ENCODE measurements at places on chromosomes 6 and 20. TPM values are rescaled to one million over a fixed set of nuclear protein-coding genes. Genes with fewer than 3 reads are reported as not detected.

GRCh38 chr6:17167327-17167979 lies 65.6 kb downstream of the STMND1 start:
- no peak overlapping the region for H3K4me3 ChIP-seq
- H3K27me3 ChIP-seq = peaks cover 1% of the 10 kb centered on the region
- no peaks in the 10 kb centered on the region for H3K36me3 ChIP-seq
- H3K27ac ChIP-seq = no peak overlapping the region
- no peaks in the 10 kb centered on the region for H3K4me1 ChIP-seq

- no peaks in the 10 kb centered on the region for H3K36me3 ChIP-seq
- H3K27me3 ChIP-seq = no peaks in the 10 kb centered on the region
- peaks cover 6% of the 10 kb centered on the region for H3K4me1 ChIP-seq
- no peak overlapping the region for H3K27ac ChIP-seq
- no peak overlapping the region for H3K4me3 ChIP-seq
Observed at GRCh38 chr6:137162692-137163306, 10.6 kb downstream of the IL22RA2 start.

GRCh38 chr20:23587631-23588030 lies 18.1 kb downstream of the CST9 start:
- no peak overlapping the region for H3K27ac ChIP-seq
- no peak overlapping the region for H3K4me3 ChIP-seq
- peaks cover 11% of the 10 kb centered on the region for H3K27me3 ChIP-seq
- H3K4me1 ChIP-seq = no peaks in the 10 kb centered on the region
- H3K36me3 ChIP-seq = no peaks in the 10 kb centered on the region

DNA sequence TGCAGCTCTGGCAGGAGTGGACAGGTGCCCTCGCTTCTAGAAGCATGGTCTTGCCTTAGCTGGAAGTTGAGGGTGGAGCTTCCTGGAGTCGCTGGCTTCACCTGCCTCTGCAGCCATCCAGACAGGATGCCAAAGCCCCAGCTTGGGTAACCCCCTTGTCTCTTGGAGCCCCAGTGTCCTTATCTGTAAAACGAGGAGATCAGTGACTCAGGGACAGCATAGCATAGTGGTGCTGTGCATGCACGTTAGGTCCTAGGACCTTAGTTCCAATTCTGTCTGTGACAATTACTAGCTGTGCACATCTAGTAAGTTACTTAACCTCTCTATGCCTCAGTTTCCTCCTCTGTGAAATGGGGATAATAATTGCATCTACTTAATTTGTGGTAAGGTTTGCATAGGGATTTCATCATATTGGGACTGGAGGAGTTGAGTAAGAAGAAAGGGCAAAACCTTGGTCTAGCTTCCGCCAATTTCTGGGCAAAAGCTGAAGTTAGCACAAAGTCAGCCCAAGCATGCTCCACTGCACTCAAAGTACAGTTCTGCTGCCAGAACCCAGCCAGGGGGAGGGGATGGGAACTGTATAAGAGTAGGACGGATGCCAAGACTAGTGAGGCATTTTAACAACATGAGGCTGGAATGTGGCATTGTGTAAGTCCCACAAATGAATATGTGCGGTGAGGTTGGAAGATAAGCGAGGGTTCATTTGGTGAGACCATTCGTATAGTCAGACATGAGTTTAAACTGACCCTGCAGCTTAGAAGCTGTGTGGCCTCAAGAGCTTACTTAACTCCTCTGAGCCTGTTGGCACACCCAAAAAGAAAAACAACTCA lies 24.5 kb downstream of the TOX2 start:
- H3K4me3 ChIP-seq = no peak overlapping the region
- H3K36me3 ChIP-seq = no peaks in the 10 kb centered on the region
- DNase-seq = no peak
- peaks cover 4% of the 10 kb centered on the region for H3K4me1 ChIP-seq

DNA sequence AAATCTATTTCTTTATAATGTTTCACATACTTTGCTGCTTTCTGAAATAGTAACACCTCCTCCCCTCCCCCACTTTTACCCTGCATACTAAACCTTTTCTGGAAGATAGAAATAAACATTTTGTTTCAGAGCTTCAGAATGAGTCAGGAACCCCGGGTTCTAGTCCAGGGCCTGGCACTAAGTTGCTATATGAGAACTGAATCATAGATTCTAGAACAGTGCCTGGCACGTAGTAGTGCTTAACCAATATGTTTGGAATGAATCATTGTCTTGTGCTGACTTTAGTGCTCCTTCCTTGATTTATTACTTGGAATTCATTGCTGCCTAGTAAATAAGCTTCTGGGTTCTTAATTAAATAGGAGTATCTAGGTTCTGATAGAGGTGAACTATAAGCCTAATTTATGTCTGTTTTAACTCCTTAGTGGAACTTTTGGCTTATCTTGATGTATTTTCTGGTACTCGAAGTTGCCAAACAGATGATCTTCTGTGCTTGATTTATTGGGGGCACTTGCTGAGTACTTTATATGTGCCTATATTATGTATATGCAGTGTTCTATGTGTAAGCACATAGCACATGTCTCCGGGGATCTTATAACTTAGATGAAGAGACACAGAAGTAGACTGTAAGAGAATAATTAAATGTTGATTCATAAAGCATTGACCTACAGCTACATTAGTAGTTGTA lies 18.6 kb downstream of the TAB2 start:
- peak overlapping the region; percentile 93 for H3K27ac ChIP-seq
- no peaks in the 10 kb centered on the region for H3K27me3 ChIP-seq
- H3K4me1 ChIP-seq = peaks cover 68% of the 10 kb centered on the region
- DNase-seq = no peak
- H3K36me3 ChIP-seq = peaks cover 3% of the 10 kb centered on the region

- H3K27me3 ChIP-seq = no peaks in the 10 kb centered on the region
- peaks cover 11% of the 10 kb centered on the region for H3K36me3 ChIP-seq
- DNase-seq = no peak
- peak overlapping the region; percentile 84 for H3K4me3 ChIP-seq
- peak overlapping the region; percentile 88 for H3K27ac ChIP-seq
Observed at GRCh38 chr6:35343835-35344550, 1.6 kb downstream of the PPARD start.

The TFAP2C gene
- total RNA-seq = 10.3 TPM

DNA sequence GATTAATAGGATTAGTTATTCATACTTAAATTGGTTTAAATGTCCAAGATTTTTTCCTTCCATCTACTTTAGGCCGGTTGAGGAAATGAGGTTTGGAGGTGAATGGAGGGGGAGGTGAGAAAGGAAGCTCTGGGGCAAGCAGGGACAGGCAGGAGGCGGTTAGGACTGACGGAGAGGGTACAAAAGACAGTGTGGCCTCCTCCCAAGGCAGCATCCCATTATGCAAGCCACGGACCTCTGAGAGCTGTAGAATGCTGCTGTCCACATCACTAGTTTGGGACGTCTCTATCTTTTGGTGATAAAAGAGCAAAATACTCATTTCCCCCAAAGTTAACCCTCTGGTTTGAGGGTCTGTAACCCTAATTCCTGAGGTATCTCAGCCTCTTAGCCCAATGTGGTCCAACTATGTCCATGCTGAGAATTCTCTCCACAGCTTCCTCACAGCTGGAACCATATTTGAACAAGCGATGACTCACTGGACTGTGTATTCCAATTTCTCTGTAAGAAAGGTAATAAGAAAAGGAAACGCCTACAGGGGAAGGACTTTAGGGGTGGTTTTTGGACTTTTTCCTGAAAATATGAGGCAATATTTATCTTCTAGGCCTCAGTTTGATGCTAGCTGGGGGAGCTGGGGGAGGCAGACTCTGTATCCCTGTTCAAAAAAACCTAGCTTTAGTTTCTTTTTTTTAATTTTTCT lies 172.2 kb downstream of the TFAP2B start:
- peaks cover 2% of the 10 kb centered on the region for H3K4me1 ChIP-seq
- no peaks in the 10 kb centered on the region for H3K36me3 ChIP-seq
- H3K27me3 ChIP-seq = no peaks in the 10 kb centered on the region

The RRAGD gene
- total RNA-seq = 5.6 TPM

DNA sequence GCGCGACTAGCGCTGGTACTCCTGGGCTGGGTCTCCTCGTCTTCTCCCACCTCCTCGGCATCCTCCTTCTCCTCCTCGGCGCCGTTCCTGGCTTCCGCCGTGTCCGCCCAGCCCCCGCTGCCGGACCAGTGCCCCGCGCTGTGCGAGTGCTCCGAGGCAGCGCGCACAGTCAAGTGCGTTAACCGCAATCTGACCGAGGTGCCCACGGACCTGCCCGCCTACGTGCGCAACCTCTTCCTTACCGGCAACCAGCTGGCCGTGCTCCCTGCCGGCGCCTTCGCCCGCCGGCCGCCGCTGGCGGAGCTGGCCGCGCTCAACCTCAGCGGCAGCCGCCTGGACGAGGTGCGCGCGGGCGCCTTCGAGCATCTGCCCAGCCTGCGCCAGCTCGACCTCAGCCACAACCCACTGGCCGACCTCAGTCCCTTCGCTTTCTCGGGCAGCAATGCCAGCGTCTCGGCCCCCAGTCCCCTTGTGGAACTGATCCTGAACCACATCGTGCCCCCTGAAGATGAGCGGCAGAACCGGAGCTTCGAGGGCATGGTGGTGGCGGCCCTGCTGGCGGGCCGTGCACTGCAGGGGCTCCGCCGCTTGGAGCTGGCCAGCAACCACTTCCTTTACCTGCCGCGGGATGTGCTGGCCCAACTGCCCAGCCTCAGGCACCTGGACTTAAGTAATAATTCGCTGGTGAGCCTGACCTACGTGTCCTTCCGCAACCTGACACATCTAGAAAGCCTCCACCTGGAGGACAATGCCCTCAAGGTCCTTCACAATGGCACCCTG lies 1.6 kb downstream of the TPBG start:
- H3K36me3 ChIP-seq = peaks cover 2% of the 10 kb centered on the region
- H3K4me3 ChIP-seq = peak overlapping the region; percentile 85
- peak; percentile 25 for DNase-seq
- H3K4me1 ChIP-seq = peaks cover 53% of the 10 kb centered on the region
- H3K27ac ChIP-seq = peak overlapping the region; percentile 82
- H3K27me3 ChIP-seq = peaks cover 18% of the 10 kb centered on the region

GRCh38 chr6:29641430-29642148 lies 8.6 kb upstream of the GABBR1 start:
- no peak for DNase-seq
- H3K27ac ChIP-seq = no peak overlapping the region
- H3K4me1 ChIP-seq = no peaks in the 10 kb centered on the region
- H3K27me3 ChIP-seq = peaks cover 4% of the 10 kb centered on the region
- H3K4me3 ChIP-seq = no peak overlapping the region
- no peaks in the 10 kb centered on the region for H3K36me3 ChIP-seq

- H3K27ac ChIP-seq = peak overlapping the region; percentile 63
- no peak overlapping the region for H3K4me3 ChIP-seq
- no peaks in the 10 kb centered on the region for H3K27me3 ChIP-seq
- H3K4me1 ChIP-seq = peaks cover 32% of the 10 kb centered on the region
- peaks cover 40% of the 10 kb centered on the region for H3K36me3 ChIP-seq
Observed at GRCh38 chr6:25975923-25976560, 13.4 kb downstream of the TRIM38 start.

GRCh38 chr6:13452346-13453117 lies 34.9 kb downstream of the GFOD1 start:
- H3K4me3 ChIP-seq = no peak overlapping the region
- no peak for DNase-seq
- H3K27me3 ChIP-seq = peaks cover 25% of the 10 kb centered on the region
- no peaks in the 10 kb centered on the region for H3K36me3 ChIP-seq
- peaks cover 10% of the 10 kb centered on the region for H3K4me1 ChIP-seq
- H3K27ac ChIP-seq = peak overlapping the region; percentile 22

- no peak for DNase-seq
- H3K27me3 ChIP-seq = peaks cover 91% of the 10 kb centered on the region
- peak within 1 kb of the TSS; percentile 72 for H3K4me3 ChIP-seq
- H3K4me1 ChIP-seq = peaks cover 22% of the 10 kb centered on the region
- no peaks in the 10 kb centered on the region for H3K36me3 ChIP-seq
Observed at GRCh38 chr6:1311400-1312202, at the start of gene FOXQ1. Gene FOXQ1 (plus strand): TSS chr6:1312098. CDS start chr6:1312705, 607 bp downstream.

GRCh38 chr6:169092375-169092774 lies 161.3 kb downstream of the THBS2 start:
- no peak overlapping the region for H3K27ac ChIP-seq
- H3K27me3 ChIP-seq = peaks cover 2% of the 10 kb centered on the region

The LAMA2 gene
- total RNA-seq = 56.8 TPM

- DNase-seq = no peak
- no peak overlapping the region for H3K4me3 ChIP-seq
- no peaks in the 10 kb centered on the region for H3K4me1 ChIP-seq
- no peaks in the 10 kb centered on the region for H3K27me3 ChIP-seq
- H3K27ac ChIP-seq = peak overlapping the region; percentile 19
- H3K36me3 ChIP-seq = peaks cover 36% of the 10 kb centered on the region
Observed at GRCh38 chr6:151425561-151425960, 26.4 kb downstream of the RMND1 start.

DNA sequence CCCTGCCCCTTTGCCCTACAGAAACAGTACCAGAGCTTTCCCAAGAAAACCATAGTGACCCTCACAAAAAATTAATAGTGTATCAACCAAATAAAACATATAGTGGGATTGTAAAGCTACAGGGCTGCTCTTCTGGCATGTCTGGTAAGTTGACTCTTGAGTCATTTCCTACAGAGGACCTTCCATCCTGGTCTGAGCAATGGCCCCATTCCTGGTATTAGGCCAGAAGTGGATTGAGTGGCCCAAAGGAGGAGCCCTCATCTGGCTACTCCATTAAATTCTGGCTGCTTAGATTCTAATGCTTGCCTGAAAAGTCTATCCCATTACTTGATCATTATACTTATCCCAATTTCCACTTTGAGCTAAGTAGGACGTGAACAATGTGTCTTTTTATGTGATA lies 150.9 kb upstream of the HMGN3 start:
- H3K4me3 ChIP-seq = no peak overlapping the region
- no peaks in the 10 kb centered on the region for H3K4me1 ChIP-seq
- H3K27me3 ChIP-seq = no peaks in the 10 kb centered on the region
- H3K36me3 ChIP-seq = no peaks in the 10 kb centered on the region
- H3K27ac ChIP-seq = no peak overlapping the region

The TMEM244 gene
- total RNA-seq = not detected

The SMLR1 gene
- not detected for total RNA-seq

DNA sequence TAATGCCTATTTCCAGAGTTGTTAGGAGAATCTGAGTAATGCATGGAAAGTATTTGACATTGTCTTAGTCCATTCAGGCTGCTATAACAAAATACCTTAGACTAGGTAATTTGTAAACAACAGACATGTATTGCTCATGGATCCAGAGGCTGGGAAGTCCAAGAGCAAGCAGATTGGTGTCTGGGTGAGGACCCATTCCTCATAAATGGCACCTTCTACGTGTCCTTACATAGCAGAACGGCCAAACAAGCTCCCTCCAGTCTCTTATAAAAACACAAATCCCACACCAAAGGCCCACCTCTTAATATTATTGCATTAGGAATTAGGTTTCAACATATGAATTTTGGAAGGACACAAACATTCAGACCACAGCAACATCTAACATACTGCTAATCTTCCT lies 30.2 kb downstream of the MBOAT1 start:
- no peak for DNase-seq
- peak overlapping the region; percentile 8 for H3K27ac ChIP-seq
- peaks cover 12% of the 10 kb centered on the region for H3K4me1 ChIP-seq
- H3K36me3 ChIP-seq = peaks cover 22% of the 10 kb centered on the region
- no peak overlapping the region for H3K4me3 ChIP-seq

- peaks cover 27% of the 10 kb centered on the region for H3K4me1 ChIP-seq
- H3K27me3 ChIP-seq = no peaks in the 10 kb centered on the region
- no peak overlapping the region for H3K4me3 ChIP-seq
- no peak for DNase-seq
- no peak overlapping the region for H3K27ac ChIP-seq
Observed at GRCh38 chr6:79707621-79708020, 76.5 kb downstream of the SH3BGRL2 start.

The CST5 gene
- not detected for total RNA-seq

GRCh38 chr6:170137176-170137891 lies 153.5 kb downstream of the DLL1 start:
- H3K27me3 ChIP-seq = no peaks in the 10 kb centered on the region
- H3K4me1 ChIP-seq = peaks cover 8% of the 10 kb centered on the region
- peak; percentile 12 for DNase-seq
- no peak overlapping the region for H3K4me3 ChIP-seq
